Natural killer cell (primary cell): ENCODE measurements at places on chromosomes 1 and 21.

- peaks cover 17% of the 10 kb centered on the region for H3K36me3 ChIP-seq
- no peaks in the 10 kb centered on the region for H3K4me1 ChIP-seq
- DNase-seq, result no peak
- no peak overlapping the region for H3K27ac ChIP-seq
- no peaks in the 10 kb centered on the region for H3K27me3 ChIP-seq
Measured at GRCh38 chr1:167916766-167917511, 3.0 kb upstream of the ADCY10 start.

DNA sequence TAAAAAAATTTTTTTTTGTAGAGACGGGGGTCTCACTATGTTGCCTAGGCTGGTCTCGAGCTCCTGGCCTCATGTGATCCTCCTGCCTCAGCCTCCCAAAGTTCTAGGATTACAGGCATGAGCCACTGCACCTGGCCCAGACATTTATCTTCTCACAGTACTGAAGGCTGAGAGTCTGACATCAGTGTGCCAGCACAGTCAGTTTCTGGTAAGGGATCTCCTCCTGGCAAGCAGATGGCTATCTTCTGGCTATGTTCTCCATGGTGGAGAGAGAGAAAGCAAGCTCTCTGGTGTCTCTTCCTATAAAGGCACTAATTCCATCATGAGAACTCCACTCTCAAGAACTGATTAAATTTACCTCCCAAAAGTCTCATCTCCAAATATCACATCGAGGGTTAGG is 57.8 kb upstream of the C1orf185 start:
- no peaks in the 10 kb centered on the region for H3K27me3 ChIP-seq
- no peak overlapping the region for H3K4me3 ChIP-seq
- H3K4me1 ChIP-seq, result no peaks in the 10 kb centered on the region
- H3K27ac ChIP-seq, result no peak overlapping the region

DNA sequence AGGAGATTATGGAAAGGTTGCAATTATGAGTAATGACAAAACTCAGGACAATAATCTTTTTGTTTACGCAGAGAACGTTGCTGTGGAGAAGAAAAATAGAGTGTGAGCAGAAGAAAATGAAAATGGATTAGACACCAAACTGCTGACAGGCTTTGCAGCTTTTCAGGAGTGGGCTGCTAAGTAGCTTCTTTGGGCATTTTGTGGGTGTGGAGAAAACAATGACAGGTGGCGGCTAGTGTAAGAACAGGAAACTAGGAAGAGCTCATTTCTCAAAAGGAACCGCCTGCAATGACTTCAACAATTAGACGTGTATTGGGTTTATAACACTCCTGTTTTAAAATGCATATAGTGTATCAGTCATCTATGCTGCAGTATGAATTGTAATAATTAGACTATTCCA is 18.3 kb upstream of the PALMD start:
- H3K27ac ChIP-seq, result no peak overlapping the region
- H3K4me1 ChIP-seq, result no peaks in the 10 kb centered on the region
- H3K27me3 ChIP-seq, result no peaks in the 10 kb centered on the region
- no peak for DNase-seq
- no peaks in the 10 kb centered on the region for H3K36me3 ChIP-seq

- no peaks in the 10 kb centered on the region for H3K4me1 ChIP-seq
- DNase-seq, result no peak
- H3K4me3 ChIP-seq, result no peak overlapping the region
- peaks cover 11% of the 10 kb centered on the region for H3K36me3 ChIP-seq
Measured at GRCh38 chr1:108624069-108624468, 36.8 kb downstream of the HENMT1 start.

DNA sequence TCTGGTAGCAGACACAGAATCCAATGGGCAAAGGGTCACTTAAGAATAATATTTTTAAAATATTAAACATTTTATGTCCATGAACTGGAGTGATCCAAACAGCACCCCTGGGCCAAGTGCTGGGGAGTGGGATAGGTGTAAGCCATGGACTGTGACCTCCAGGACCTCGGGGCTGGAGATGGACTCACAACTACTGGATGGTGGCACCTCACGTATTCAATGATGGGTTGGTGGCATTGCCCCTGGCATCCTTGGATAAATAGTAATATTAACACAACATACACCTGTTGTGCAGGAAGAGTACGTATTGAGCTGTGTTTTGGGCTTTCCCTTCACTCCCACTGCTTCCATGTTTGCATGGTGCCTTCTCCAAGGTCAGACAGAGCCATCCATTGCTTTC is 39.3 kb upstream of the TENT5C start:
- no peak overlapping the region for H3K4me3 ChIP-seq
- no peaks in the 10 kb centered on the region for H3K36me3 ChIP-seq
- DNase-seq, result no peak

DNA sequence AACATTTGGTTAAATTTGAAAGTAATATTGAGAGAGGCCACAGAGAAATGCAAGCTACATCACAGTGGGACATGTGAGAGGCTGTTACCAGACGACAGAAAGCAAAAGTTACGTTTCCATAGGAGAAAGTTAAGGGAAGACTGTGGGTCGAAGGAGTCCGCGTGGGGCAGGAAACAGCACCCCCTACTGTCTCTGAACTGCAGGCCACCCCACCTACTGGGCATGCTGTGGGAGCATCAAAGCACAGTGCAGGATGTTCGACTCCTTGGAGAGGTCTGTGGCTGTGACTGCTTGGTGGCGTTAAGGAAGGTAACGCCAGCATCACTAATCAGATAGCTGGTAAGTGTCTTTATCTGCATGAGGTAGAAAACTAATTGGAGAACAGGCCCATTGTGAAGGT is 123.9 kb downstream of the PTBP2 start:
- no peak overlapping the region for H3K4me3 ChIP-seq
- H3K36me3 ChIP-seq, result no peaks in the 10 kb centered on the region

- DNase-seq, result no peak
- no peaks in the 10 kb centered on the region for H3K27me3 ChIP-seq
- H3K27ac ChIP-seq, result no peak overlapping the region
- H3K4me1 ChIP-seq, result no peaks in the 10 kb centered on the region
- H3K36me3 ChIP-seq, result no peaks in the 10 kb centered on the region
Measured at GRCh38 chr1:66732407-66733166, 19.7 kb upstream of the DYNLT5 start.

- H3K27me3 ChIP-seq, result peaks cover 3% of the 10 kb centered on the region
- DNase-seq, result peak; percentile 52
- no peak overlapping the region for H3K27ac ChIP-seq
Measured at GRCh38 chr1:39490596-39491145, 765 bp upstream of the BMP8A start.

- no peak overlapping the region for H3K4me3 ChIP-seq
- no peaks in the 10 kb centered on the region for H3K27me3 ChIP-seq
- H3K36me3 ChIP-seq, result no peaks in the 10 kb centered on the region
- no peak overlapping the region for H3K27ac ChIP-seq
- H3K4me1 ChIP-seq, result no peaks in the 10 kb centered on the region
Measured at GRCh38 chr1:67084765-67085318, 30.9 kb upstream of the SLC35D1 start.

DNA sequence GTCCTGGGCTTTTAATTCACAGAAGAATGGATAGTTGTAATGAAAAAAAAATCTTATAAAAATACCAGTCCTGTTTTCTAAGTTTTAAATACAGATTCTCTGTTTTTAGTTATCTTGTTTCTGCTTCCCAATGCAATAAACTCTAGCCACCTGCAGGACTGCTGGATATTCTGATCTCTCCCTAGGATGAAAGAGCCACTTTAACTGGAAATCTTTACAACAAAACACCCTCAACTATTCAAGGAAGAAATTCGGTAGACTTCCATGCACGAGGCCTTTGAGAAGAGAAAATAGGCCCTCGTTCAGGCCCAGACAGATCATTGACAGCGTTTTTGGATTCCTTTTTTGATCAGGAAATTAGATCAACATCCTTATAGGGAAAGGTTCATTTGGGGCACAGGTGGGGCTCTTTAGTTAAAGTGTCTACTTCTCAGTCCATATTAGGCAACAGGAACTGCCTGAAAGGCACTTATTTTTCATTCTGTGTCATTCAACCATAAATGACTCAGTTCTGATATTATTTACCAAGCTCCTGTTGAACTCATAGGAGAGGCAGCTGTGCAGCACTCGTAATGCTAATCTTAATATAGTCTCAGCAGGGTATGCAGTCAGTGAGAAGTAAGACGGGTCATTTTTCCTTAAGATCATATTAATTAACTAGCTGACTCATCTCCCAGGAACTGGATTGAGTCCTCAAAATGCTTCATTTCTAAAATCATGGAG is 71.1 kb upstream of the ERRFI1 start:
- DNase-seq, result no peak
- no peaks in the 10 kb centered on the region for H3K4me1 ChIP-seq
- H3K36me3 ChIP-seq, result no peaks in the 10 kb centered on the region
- H3K27me3 ChIP-seq, result no peaks in the 10 kb centered on the region

- H3K4me3 ChIP-seq, result no peak overlapping the region
- DNase-seq, result no peak
- peaks cover 29% of the 10 kb centered on the region for H3K27me3 ChIP-seq
- no peak overlapping the region for H3K27ac ChIP-seq
- H3K36me3 ChIP-seq, result no peaks in the 10 kb centered on the region
- H3K4me1 ChIP-seq, result peaks cover 11% of the 10 kb centered on the region
Measured at GRCh38 chr1:115842948-115843347, 2.0 kb upstream of the NHLH2 start.

- peak overlapping the region; percentile 84 for H3K27ac ChIP-seq
- H3K27me3 ChIP-seq, result no peaks in the 10 kb centered on the region
- H3K4me1 ChIP-seq, result peaks cover 91% of the 10 kb centered on the region
Measured at GRCh38 chr1:41898191-41898713, 20.5 kb downstream of the HIVEP3 start.

GRCh38 chr1:184615301-184615700 is 139.4 kb downstream of the EDEM3 start:
- no peaks in the 10 kb centered on the region for H3K27me3 ChIP-seq
- no peak overlapping the region for H3K27ac ChIP-seq
- no peaks in the 10 kb centered on the region for H3K4me1 ChIP-seq
- no peak overlapping the region for H3K4me3 ChIP-seq
- peaks cover 3% of the 10 kb centered on the region for H3K36me3 ChIP-seq

- no peak overlapping the region for H3K27ac ChIP-seq
- H3K4me1 ChIP-seq, result peaks cover 13% of the 10 kb centered on the region
- no peaks in the 10 kb centered on the region for H3K27me3 ChIP-seq
- no peak for DNase-seq
Measured at GRCh38 chr21:44332383-44332782, 6.8 kb downstream of the CFAP410 start.

DNA sequence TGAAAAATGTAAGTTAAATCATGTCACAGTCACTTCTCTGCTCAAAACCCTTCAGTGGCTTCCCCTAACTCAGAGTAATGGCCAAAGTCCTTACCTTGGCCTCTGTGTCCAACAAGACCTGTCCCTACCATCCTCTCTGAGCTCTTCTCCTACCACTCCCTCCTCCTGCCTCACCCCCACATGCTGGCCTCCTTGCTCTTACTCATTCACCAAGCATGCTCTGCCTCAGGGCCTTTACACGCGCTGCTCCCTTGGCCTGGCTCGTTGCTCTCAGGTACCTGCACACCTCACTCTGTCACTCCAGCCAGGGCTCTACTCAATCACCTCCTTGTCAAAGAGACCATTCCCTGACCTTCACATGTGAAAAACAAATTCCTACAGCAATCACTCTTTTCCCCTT is 54.2 kb downstream of the SEC16B start:
- DNase-seq, result no peak
- no peaks in the 10 kb centered on the region for H3K27me3 ChIP-seq
- no peaks in the 10 kb centered on the region for H3K36me3 ChIP-seq
- H3K4me3 ChIP-seq, result no peak overlapping the region
- H3K27ac ChIP-seq, result no peak overlapping the region
- H3K4me1 ChIP-seq, result no peaks in the 10 kb centered on the region

- peaks cover 9% of the 10 kb centered on the region for H3K4me1 ChIP-seq
- H3K4me3 ChIP-seq, result no peak within 1 kb of the TSS
- DNase-seq, result no peak
- no peaks in the 10 kb centered on the region for H3K27me3 ChIP-seq
Measured at GRCh38 chr1:157841708-157842107, at the start of gene CD5L. CD5L (minus strand) TSS chr1:157841808; CDS start chr1:157841701, 107 bp downstream.

DNA sequence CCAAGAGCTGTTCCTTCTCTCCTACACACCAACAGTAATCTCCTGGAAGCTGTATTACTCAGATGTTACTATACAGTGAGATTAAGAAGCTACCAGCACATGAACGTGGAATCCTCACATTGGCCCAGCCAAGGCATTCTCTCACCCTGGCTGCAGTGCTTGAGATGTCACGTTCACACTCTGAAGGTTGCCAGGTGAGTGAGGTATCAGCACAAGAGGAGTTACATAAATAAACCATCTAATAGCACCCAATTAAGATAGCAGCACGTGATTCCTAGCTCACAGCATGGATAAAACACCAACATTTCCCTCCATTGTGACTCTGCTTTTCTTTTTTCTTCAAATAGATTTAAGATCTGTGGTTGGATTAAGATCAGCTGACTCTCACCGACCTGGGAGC is 182.8 kb downstream of the PLPP3 start:
- peaks cover 3% of the 10 kb centered on the region for H3K27me3 ChIP-seq
- DNase-seq, result no peak
- no peak overlapping the region for H3K27ac ChIP-seq
- H3K4me3 ChIP-seq, result no peak overlapping the region
- H3K4me1 ChIP-seq, result no peaks in the 10 kb centered on the region

DNA sequence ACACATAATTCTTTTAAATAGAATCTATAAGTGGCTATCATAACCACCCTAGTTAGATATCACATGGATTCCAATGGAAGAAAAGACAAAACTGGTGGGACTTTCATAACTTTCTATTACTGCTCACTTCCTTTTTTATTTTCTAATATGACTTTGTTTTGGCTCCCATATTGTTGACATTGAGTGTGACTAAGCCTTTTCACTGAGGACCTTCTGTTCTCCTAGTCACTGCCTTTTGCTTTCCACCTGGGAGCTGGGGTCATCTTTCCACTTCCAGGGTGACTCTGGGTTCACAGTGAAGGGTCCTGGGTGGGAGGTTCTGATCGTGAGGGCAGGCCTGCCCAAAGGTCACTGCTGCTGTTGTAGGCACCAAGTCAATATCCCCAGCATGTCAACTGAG is 275.8 kb downstream of the TGFB2 start:
- H3K27ac ChIP-seq, result no peak overlapping the region
- no peaks in the 10 kb centered on the region for H3K4me1 ChIP-seq
- no peak overlapping the region for H3K4me3 ChIP-seq
- DNase-seq, result no peak
- H3K36me3 ChIP-seq, result no peaks in the 10 kb centered on the region
- H3K27me3 ChIP-seq, result no peaks in the 10 kb centered on the region

GRCh38 chr21:35940074-35940927 is 120.0 kb downstream of the SETD4 start:
- H3K4me3 ChIP-seq, result no peak overlapping the region
- H3K4me1 ChIP-seq, result no peaks in the 10 kb centered on the region
- H3K27ac ChIP-seq, result no peak overlapping the region
- no peaks in the 10 kb centered on the region for H3K27me3 ChIP-seq
- H3K36me3 ChIP-seq, result no peaks in the 10 kb centered on the region

DNA sequence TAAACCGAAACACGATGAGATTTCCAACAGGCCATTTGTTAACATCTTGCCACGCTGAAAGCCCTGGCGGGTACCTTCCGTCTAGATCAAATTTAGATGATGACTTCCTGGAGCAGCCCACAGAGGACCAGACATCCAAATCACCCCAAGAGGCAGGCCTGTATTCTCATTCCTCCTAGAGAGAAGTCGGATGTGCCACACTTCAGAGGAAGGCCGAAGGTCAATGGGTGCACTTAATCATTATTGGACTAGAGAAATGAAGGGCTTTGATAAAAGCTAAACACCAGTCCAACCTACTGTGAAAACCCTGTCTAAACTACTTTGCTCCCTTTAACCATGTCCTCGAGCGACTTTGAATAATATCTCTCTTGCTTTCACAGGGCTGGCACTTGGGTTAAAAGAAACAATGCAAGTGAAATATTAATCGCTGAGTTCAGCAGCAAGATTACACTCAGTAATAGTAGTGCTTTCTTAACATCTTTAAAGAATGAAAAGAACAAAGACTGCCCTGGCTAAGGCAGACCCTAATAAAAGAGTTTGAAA is 76.5 kb downstream of the BCAR3 start:
- no peak for DNase-seq
- no peaks in the 10 kb centered on the region for H3K27me3 ChIP-seq
- H3K36me3 ChIP-seq, result no peaks in the 10 kb centered on the region
